Activated CD4-positive, alpha-beta memory T cell treated with anti-CD3 and anti-CD28 coated beads, Interleukin-2, amount 10 ng/mL, durations not matched to agents 7 days and 5 days (primary cell): ENCODE measurements at places on chromosomes 2 and 18. TPM values are rescaled to one million over a fixed set of nuclear protein-coding genes. Genes with fewer than 3 reads are reported as not detected.

DNA sequence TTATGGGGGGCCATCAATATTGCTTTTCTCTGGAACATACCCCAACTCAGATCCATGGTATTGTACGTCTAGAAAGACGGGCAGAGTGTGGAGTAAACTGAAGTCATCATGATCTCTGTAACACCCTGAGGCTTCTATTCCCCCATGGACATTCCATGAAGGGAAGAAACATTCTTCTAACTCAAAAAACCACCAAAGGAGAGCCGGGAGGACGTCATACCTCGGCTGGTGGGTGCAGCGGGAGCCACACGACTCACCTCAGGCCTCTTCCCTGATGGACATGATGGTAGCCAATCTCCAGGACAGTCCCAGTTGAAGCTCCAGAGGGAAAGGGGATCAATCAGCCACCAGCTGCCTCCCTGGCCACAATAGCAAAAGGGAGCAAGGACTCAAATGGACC lies 127.3 kb downstream of the MREG start:
- no peak for DNase-seq

CPO gene
- total RNA-seq, result not detected

GRCh38 chr2:197453914-197454398 lies 604 bp downstream of the COQ10B start:
- DNase-seq, result no peak

DNA sequence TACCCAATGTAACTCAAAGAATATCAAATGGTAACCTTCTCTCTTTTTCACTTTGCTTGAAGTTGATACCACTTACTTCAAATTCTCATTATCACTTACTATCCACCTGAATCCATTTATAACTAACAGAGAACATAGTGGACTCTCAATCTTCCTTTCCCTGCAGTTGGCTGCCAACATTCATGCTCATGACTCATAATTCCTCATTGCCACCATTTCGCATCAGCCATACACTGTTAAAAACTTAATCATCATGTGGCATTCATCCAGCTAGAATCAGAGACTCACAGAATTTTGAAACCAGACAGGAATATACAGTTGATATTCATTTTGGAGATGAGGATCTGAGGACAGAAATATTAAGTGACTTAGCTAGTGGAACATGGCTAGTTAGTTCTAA lies 56.8 kb downstream of the SLC4A10 start:
- no peak for DNase-seq

GRCh38 chr2:31219131-31219969 lies 2.0 kb upstream of the CAPN14 start:
- no peak for DNase-seq

GRCh38 chr2:120388222-120389035 lies 42.5 kb downstream of the INHBB start:
- no peak for DNase-seq

TRMT61B gene
- total RNA-seq, result 13.1 TPM

DNA sequence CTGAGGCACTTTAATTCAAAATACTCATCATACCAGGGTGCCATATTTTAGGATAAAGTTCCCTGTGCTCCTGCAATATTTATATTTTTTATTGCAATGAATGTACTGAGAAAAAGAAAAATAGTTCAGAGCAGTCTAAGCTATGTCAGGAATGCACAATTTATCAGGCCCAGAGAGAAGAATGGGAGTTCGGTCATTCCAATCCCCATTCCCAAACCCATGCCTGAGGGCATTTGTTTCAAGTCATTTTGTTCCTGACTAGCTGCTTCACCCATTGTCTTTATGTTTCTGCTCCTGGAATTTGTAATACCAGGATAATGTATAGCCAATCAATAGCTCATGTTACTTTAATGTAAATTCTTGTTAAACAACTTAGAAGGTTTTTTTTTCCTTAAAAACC lies 24.4 kb upstream of the FTCDNL1 start:
- DNase-seq, result no peak

GRCh38 chr2:131488306-131489205 lies 3.6 kb downstream of the MZT2A start:
- DNase-seq, result no peak

ARL4C gene
- 449 TPM for total RNA-seq

GRCh38 chr18:60022671-60023276 lies 123.0 kb downstream of the PMAIP1 start:
- no peak for DNase-seq

DNA sequence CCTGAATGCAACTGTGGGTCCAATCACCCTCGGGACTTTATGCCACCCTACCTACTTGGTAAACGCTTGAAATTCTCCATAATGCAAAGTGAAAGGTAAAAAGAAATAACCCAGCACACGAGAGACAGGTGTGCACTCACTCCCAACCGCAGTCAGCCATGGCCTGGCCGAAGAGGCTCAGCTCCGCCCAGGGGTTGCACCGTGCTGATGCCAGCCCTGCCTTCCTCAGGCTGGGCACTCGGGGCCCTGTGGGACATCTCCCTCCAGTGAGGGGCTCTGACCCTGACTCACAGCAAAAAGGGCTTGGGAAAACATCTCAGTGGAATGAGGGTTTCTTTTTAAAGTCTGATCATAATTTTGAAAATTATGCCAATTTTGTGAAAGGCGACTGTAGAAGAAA lies 13.3 kb downstream of the SLC66A2 start:
- DNase-seq, result no peak

C2orf80 gene
- total RNA-seq, result not detected

IL1RN gene
- total RNA-seq, result 2.6 TPM

GRCh38 chr2:158702740-158703139 lies 92.4 kb upstream of the DAPL1 start:
- no peak for DNase-seq

- no peak for DNase-seq
These were observed 303.7 kb downstream of the PTPRM start for GRCh38 chr18:7870855-7871254.

- DNase-seq, result no peak
These were observed 79.5 kb downstream of the EPB41L3 start for GRCh38 chr18:5464251-5464650.

DNA sequence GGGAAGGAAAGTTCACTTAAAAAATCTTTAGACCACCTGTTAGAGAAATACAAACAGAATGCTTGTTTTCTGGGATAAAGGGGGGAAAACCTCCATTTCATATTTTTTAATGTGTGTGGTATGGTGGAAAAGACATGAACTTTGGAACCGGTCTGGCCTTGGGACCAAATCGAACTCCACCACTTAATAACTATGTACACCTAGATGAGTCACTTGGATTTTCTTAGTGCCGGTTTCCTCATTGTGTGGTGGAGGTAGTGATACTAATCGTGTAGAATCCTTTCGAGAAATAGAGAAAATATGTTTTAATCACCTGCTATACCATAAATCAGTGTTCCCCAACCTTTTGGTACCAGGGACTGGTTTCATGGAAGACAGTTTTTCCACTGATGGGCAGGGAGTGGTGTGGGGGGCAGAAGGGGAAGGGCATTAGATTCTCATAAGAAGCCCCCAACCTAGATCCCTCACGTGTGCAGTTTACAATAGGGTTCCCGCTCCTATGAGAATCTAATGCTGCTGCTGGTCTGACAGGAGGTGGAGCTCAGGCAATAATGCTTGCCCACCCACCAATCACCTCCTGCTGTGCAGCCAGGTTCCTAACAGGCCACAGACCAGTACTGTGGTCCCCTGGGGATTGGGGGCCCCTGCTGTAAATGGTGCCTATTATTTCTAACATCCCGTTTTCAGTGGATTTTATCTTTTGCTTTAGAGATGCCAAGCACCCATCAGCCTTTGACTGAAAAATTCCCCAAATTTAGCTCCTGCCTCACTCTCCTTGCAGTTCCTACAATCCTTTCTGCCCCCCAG lies 308.8 kb downstream of the PRKCE start:
- no peak for DNase-seq

DNA sequence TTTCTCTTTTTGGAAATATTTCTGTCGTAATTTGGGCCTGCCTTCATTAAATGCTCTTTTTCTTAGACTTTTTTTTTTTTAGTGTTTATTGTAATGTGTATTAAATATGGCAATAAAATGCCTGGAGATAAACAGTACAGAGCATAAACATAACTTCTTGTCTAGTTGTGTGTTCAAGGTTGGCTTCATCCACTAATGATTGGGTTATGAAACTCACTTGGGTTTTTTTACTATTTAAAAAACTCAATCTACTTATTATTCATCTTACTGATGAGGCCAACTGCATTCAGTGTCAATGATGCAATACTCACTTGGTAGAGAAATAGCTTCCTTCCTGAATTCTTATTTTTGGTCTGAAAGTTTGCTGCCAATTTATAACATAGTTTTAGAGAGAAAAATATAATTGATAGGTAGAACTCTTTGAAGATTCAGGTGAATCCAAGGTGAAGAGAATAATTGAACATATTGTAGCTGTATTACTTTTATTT lies 144.2 kb upstream of the NABP1 start:
- no peak for DNase-seq

- DNase-seq, result no peak
These were observed 616 bp downstream of the EML6 start for GRCh38 chr2:54723996-54724559.

- DNase-seq, result no peak
These were observed 11.2 kb upstream of the SH3RF3 start for GRCh38 chr2:109117780-109118179.

IL1F10 gene
- total RNA-seq, result not detected

DNA sequence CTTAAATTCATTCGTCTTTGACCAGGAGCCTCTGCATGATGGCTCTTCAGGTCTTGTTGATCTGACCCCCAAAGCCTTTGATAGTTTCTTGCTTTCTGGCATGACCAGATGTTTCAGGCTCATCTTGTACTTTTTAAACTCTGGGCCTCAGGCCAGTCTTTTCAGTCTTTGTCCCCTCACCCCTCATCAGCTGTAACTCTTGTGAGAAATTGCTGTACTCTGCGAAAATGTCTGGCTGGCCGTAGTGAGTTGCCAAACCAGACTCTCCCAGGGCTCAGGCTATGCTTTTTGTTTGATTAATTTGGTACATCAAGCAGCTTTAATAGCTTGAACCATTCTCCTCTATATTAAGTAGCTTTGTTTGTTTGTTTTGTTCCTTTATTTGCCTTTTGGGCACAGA lies 75.9 kb downstream of the BABAM2 start:
- no peak for DNase-seq
